Endodermal cell (in vitro differentiated cells): ENCODE measurements at places on chromosomes 12 and 14. TPM values are rescaled to one million over a fixed set of nuclear protein-coding genes. Genes with fewer than 3 reads are reported as not detected.

DNA sequence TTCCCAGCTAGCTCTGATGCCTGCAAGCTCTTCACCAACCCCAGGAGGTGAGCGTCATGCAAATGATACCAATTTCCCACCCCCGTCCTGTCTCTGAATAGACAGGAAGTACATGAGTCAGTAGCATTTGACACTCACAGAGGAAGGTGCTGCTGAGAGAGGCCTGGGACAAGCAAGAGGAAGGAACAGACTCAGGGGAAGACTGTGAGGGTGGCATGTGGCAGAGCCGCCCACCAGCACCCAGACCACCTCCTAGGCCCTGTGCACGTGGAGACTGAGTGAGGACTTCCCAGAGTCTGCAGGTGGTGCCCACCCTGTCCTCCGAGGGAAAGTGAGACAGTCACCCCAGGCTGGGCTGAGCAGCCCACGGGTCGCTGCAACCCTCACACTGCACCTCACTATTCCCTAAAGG, 199.5 kb upstream of the SFSWAP start:
- H3K36me3 ChIP-seq, result no peaks in the 10 kb centered on the region
- no peak overlapping the region for H3K4me3 ChIP-seq
- no peaks in the 10 kb centered on the region for H3K4me1 ChIP-seq
- H3K27ac ChIP-seq, result no peak overlapping the region

DNA sequence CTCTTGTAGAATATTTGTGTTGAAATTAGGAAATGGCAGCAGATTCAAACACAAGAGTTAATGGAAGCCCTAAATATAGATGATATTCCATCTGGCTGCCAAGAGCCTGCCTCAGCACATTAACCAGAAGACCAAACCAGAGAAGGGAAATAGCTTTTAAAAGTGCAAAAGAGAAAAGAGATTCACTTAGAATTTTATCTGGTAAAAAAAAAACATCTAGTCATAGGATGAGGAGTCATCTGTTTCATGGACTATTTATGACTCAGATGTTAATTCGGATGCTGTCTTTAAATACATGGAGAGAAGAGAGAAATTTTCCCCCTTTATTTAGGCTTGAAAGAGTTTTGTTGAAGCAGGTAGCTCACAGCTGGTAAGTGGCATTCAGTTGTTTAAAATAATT, 201.6 kb upstream of the NUDT4 start:
- DNase-seq, result no peak
- no peaks in the 10 kb centered on the region for H3K27me3 ChIP-seq
- no peak overlapping the region for H3K4me3 ChIP-seq
- H3K27ac ChIP-seq, result no peak overlapping the region

DNA sequence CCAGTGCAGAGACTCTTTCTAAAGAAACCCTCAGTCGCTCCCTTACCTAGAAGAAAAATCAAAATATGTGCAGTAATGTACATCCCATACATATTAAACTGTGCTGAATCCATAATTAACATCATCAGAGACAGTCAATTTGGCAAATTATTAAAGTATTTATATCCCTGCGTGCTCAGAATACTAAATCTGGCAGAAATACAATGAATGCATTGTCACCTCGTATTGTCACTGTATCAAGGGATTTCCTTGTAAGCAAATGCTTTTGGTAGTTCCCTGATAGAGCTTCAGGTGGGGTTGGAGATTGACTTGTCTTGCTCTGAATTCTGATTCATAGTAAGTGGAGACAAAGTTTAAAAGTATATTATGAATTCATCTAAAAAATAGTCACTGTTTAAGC, 319.1 kb downstream of the PPFIA2 start:
- DNase-seq, result no peak
- H3K27me3 ChIP-seq, result no peaks in the 10 kb centered on the region
- H3K27ac ChIP-seq, result no peak overlapping the region
- H3K36me3 ChIP-seq, result no peaks in the 10 kb centered on the region
- no peak overlapping the region for H3K4me3 ChIP-seq

Gene CFAP54
- 0.89 to 2.0 TPM (median 1.7 TPM) in 3 replicates for total RNA-seq

Gene SELPLG
- 0.35 TPM in 1 of 3 replicates, not detected in the others for total RNA-seq

Gene GPR162
- 12.8 to 15.0 TPM (median 13.2 TPM) in 3 replicates for total RNA-seq
